ENCODE measurements at places on chromosomes 2 and 18.
A peak's percentile ranks its signal among the peaks of the same experiment; 100 is the strongest.

- DNase-seq: peak; percentile 61
Observed at GRCh38 chr2:188042412-188042811, 249.3 kb upstream of the GULP1 start.

DNA sequence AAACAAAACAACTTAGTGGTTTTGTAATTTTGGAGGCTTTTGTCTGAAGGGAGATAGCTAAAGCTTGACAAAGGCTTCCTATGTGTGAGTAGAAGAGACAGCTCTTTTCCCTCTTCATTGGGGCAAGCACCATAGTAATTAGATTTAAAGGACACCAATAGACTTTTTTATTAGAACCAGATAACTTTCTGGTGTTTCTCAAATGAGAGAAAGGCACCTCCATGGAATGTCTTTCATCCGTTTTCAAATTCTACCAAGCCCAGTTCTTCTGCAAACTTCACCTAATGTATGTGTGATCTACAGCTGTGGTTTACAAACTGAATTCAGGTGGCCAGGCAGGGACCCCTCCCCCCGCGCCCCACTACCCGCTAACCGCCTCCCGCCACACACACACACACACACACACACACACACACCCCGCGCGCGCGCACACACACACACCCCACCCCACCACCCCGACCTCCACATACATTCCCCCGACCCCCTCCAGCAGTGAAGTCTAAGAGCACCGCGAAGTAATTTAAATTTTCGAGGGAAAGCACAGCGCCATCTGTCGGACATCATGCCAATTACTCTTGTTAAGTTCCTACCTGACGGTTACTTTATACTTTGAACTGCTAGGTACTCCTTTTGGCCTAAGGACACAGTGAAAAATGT, 31.6 kb upstream of the PPP1R1C start:
- peak; percentile 53 for DNase-seq

DNA sequence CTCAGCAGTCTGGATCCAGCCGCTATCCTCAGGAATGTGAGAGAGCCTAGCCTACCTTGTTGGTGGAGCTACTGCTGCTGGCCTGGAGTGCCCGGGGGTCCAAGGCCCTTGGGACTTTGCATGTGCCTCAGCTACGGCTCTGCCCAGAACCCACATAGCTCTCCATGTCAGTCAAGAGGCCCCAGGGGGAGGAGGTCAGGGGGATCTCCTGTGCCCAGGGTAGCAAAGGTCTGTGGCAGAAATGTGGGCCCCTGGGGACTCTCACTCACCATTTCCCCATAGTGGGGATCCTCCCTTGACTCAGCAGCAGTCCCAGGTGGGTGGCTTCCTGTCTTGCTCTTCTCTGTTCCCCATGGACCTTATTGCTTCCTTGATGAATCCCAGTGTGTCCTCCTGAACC, 342.7 kb upstream of the CHAC2 start:
- no peak for DNase-seq

DNA sequence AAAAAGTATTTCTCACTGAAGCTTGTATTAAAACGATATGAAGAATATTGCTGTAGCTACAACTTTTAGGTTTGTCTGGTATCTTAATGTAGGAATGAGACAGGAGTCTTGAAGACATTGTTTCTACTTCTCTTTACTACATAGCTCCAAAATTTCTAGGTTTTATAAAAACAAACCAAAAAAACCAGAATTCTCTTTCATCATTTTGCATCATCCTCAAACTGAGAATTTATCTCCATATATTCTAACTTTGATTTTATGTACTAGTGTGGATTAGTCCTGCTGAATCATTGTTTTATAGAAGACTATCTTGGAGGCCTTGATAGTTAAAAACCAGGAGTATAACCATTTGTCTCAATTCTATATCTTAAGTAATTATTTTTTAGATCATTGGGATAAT, 100.2 kb downstream of the ICA1L start:
- no peak for DNase-seq

DNA sequence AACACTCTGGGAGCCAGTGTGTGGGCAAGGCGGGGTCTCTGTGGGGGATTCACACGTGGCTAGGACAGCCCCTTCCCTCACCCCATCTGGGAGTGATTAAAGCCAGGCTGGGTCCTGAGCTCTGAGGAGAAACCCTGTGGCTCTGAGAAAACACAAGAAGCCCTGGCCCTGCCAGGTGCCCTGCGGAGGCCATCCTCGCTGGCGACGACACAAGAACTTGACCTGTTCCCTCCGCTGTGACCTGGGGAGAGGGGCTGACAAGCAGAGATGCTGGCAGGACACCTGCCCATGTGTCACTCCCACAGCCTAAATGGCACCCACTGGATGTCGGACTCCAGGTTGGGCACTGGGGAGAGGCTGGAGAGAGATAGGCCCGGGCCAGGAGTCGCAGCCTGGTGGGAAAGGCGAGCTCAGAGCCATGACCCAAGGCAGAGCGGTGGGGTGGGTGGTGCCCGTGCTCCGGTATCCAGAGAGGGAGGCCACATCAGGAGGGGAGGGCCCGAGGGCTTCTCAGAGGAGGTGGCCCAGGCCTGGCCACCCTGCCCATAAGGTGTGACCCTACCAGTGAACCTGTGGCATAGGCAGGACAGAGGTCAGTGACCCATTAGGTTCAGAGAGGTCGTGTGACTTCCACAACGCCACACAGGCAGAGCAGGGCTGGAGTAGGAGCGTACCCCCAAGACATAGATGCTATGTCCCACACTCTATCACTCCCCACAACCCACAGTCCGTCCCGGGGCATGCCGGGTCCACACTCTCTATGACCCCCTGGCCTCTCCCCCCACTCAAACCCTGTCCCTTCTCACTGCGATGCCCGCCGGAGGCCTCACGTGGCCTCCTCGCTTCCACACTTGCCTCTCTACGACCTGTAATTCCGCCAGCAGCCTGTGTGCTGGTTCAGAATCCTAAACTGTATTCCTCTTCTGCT, 59.4 kb upstream of the HPCAL1 start:
- DNase-seq: no peak

DNA sequence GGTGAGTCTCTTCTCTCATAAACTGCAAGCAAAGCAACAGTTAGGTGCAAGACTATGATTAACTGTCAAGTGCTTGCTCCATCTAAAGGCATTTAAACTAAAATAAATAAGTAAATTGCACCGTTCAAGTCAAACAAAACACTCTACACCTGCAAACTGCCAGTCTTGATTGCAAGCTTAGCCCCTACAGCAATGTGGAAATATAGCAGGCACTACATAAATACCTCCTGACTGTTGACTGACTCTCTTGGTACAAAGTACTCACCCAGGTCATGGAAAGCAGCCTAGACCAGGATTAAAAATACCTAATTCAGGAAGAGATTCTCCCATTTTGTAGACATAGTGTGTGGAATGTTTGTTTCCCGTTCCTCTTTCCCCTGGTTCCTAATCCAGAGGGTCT, 176.6 kb upstream of the KLHL29 start:
- no peak for DNase-seq

GRCh38 chr2:33560017-33560416, 39.1 kb downstream of the FAM98A start:
- no peak for DNase-seq
